Coronary artery (tissue), 2 donors: ENCODE measurements at places on chromosomes 12 and 14.
A peak's percentile ranks its signal among the peaks of the same experiment; 100 is the strongest.

DNA sequence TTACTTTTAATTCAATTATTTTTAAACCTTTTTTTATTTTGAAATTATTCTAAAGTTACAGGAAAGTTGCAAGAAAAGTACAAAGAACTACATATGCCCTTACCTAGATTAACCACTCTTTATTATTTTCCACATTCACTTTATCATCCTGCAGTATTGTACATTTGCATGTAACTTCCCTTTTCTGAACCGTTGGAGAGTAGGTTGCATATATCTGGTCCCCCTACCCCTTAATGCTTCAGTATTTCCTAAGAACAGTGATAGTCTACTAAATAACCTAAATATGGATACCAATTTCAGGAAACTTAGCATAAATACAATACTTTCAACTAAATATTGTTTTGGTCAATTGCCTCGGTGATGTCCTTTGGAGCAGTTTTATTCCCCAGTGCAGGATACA lies 15.0 kb downstream of the G2E3 start:
- no peak for DNase-seq

DNA sequence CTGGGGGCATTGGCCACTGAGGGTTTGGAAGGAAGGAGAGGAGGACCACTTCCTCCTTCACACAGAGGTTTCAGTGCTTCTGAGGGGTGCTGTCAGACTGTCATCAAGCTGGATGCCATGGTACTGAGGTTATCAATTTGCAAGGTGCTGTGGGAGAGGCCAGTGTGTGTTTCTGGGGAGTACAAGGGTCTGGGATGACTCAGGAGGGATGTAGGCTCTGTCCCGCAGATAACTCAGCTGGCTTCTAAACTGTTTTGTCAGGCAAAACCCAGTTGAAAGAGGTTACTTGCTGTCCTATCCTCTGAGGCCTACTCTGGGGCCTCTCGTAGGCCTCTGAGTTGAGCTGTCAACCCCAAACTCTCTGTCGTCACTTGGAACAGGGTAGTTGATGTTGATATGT lies 22.8 kb downstream of the ADCK1 start:
- no peak for DNase-seq

DNA sequence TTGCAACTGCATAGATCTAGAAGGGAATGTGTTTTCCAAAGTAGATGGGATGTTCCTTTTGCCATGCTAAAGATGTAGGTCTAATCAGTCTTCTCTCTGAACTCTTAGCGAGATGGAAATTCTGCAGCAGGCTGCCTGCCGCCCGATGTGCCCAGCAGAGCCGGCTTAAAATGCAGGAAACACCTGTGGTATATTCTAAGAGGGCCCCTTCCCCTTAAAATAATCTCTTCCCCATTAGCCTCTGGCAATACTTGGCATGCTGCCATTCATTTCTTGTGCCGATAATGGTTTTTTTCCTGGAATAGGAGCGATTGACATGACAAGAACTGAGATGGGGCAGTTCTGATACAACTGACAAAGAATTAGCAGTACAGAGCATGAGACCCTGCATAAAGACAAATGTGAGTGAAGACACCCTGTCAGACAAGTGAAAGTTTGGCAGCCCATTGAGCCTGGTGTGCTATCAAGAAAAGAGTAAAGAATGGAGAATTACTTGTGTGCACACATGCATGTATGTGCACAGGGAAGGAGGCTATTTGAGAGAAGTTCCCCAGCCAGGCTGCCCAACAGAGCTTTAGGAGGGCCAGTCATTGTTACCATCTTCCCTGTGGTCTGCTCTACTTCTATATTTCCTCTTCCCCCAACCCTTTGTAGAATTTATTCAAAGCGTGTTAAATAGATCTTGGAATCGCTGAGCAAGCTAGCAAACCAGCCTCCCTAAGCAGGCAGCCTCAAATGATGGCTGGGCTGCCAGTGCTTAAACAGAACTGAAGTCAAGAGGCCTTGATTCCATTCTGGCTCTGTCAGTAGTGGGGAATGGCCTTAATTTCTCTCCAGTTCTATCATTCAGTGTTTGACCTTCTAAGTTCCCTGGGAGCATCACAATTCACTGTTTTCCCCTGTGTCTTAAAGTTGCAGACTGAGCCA lies 29.6 kb upstream of the NTF3 start:
- DNase-seq = no peak

DNA sequence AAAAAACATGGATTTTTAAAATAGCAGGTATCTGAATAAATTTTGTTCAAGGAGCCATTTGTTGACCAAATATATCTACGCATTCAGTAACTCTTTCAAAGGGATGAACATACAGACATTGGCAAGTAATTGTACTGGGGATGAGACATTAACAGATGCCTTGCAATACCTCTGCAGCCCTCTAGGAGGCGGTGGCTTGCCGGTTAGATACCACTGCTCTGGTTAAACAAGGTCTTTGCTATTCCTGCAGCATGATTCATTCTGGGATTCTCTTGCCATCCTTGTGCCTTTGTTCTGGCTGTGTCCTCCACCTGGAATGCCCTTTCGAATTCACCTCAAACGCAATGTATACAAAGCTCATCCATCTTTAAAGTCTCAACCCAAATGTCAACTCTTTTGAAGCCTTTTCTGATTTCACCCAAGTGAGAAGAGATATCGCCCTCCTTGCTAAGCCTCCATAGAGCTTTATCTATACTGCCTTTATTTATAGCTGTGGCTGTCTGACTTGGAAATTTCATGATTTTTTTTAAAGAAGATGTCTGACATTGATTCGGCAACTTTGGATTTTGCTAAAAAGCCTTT lies 131.0 kb upstream of the SRRM4 start:
- DNase-seq = no peak

- DNase-seq = no peak
Measured at GRCh38 chr12:11927286-11927935, 143.3 kb upstream of the BCL2L14 start.

- no peak for DNase-seq
Measured at GRCh38 chr12:124281309-124281708, 13.6 kb upstream of the RFLNA start.

DNA sequence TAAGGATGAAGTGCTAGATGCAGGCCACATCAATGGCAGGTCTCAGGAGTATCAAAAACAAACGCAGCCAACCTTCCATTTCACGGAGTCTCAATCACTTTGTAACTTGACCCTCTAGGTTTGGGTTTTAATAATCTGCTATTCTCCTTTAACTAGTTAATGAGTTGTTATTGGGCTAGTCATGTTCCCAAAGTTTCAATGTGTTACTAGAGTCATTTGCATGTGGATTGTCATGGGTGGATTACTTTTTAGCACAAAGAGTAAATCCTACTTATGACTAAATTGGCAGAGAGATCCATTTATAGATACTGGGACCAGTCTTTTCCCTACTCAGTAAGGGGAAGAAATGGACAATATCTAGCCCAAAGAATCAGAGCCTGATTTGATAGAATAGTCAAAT lies 151.0 kb downstream of the BCAT1 start:
- no peak for DNase-seq

DNA sequence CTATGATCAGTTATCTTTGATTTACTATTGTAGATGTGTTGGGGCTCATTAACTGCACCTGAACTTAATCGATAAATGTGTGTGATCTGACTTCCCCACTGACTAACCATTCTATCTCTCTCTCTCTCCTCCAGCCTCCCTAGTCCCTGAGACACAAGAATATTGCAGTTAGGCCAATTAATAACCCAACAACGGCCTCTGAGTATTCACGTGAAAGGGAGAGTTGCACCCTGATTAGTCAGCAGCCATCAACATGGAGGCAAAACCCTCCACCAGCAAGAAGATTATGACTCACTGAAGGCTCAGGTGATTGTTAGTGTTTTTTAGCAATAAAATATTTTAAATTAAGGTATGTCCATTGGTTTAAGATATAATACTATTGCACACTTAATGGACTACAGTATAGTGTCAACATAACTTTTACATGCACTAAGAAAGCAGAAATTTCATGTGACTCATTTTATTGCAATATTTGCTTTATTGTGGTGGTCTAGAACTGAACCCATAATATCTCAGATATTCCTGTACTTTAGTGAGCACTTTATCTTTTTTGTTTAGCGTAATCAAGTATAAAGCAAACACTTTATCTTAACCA lies 77.1 kb upstream of the PTGDR start:
- no peak for DNase-seq

GRCh38 chr14:100048786-100049185 lies 16.4 kb upstream of the EVL start:
- DNase-seq = no peak

- no peak for DNase-seq
Measured at GRCh38 chr12:24226745-24227350, 277.4 kb upstream of the SOX5 start.

- DNase-seq = no peak
Measured at GRCh38 chr14:86442135-86442534, 912.2 kb downstream of the FLRT2 start.

DNA sequence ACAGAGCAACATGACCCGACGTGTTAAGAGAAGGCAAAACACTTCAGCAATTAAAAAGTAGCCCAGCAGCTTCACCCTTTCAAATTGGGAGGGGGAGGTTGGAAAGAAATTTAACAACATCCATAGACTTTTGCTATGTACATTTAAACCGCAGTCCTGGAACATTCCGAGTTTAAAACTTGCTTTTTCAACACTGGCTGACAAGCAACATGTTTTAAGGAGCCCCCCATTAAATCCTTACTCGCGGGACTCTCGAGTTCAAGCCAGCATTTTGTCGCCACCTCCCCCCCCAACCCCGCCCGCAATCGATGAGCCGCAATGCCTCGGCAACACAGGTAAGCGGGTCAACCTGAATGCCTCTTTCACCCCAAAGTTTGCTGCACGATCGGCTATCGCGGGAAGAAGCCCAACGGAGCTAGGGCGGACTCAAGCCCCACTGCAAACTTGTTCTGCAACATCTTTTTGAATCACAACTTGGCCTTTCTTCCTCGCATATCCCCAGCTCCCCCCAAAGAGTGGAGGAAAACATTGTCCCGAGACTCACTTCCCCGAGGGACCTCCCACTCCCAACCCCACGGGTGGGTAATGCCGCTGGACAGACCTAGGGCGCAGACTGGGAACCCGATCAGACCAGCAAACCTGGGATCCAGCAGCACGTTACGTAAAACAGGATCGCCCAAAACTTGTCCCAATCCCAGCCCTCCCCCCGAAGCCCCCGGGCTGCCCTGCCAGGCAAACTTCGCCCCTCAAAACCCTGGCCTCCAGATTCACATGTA lies 777 bp downstream of the ZFP36L1 start:
- DNase-seq = peak; percentile 83

DNA sequence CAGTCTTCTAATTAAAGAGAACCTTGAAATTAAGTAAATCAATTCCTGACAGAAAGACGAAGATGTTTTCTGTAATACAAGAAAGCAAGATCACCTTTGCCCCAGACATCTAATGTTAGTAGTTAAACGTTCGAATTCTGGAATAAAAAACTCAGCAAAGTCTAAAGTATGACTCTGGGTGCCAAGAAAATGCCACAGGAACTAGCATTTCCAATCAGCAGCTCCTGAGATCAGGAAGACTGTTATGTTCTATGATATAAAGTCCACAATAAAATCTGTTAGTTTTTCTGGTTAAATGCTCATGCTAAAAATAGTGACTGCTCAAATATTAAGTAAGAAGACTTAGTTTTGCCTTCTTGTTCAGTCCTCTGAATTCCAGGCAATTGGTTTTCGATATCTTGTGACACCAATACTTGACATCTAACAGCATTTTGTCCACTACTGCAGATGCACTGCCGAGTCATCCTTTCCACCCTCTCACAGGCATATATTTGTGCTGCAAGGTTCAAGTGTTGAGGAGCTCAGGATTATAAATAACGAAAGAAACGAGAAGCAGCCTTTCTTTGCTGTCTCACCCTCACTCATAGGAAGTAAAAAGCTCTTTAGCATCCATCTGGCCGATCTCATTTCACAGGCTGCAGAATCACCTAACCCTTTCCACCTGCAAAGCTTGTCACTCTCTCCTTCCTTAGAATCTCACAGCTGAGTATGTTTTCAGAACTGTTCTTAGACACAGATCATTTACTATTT lies 32.0 kb downstream of the SSH1 start:
- DNase-seq = no peak

DNA sequence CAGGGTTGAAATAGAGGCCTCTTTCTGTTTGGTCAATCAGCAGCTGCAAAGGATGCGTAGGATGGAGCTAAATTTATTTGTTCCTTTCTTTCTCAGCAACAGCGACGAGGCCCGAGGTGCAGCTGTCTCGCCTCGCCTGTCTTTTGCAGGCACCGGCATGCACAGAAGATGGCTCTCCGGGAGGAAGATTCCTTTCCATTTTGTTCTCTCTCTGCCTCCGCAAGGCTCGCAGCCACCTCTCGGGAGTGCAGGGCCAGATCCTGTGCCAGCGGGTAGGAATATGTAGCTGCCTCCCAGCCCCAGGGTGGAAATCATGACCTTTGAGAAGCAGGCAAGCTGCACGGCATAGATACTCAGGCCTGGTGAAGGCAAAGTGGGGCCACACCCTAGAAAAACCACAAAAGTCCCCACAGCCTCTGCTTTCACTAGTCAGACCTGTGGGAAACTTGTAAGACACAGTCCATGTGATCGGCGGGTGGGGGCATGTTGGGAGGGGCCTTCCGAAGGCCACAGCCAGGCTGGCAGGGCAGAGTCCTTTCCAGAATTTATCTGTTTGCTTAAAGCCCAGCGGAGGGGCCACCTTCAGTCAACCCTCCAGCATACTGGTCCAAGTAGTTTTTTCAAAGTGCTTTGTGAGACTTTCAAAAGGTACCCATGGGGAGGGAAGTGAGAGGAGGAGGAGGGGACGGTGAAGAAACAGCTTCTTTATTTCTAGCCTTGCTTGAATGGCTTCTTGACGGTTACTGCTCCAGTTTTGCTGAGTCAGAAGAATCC lies at the start of gene MAP1LC3B2:
MAP1LC3B2 (plus strand) TSS at position 220 of the 774 bp plus-strand sequence. CDS start 16,562 bp downstream, outside the sequence.
- no peak for DNase-seq

GRCh38 chr12:31727192-31727591 lies 1.6 kb downstream of the AMN1 start:
- DNase-seq = no peak

DNA sequence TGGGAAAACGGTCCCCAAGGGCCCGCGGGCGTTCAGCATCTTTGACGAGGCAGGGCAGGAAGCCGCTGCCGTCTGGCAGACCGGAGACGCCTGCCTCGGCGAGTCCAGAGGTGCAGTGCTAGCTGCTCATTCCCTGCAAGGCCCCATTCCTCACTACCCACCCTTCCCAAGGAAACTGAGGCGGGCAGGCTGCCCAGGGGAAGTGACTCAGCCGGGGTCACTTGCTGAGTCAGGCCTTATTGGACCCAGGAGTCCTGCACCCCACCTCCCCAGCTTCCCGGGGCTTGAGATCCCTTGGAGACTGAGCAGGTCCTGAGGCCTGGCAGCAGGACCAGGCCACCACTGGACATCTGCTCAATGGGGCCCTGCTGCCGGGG lies 3.7 kb downstream of the SH2B3 start:
- DNase-seq = no peak

- DNase-seq = no peak
Measured at GRCh38 chr12:128578045-128578444, 245.7 kb downstream of the SLC15A4 start.

GRCh38 chr12:49662998-49663843 lies 39.9 kb downstream of the PRPF40B start:
- DNase-seq = peak; percentile 83

DNA sequence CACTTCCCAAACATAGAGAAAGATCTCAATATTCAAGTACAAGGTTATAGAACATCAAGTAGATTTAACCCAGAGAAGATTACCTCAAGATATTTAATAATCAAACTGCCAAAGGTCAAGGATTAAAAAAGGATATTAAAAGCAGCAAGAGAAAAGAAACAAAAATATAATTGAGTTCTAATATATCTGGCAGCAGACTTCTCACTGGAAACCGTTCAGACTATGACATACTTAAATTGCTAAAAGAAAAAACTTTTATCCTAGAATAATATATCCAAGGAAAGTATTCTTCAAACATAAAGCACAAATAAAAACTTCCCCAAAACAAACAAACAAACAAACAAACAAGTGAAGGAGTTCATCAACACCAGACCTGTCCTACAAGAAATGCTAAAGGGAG lies 92.4 kb downstream of the FSCB start:
- DNase-seq = no peak

- no peak for DNase-seq
Measured at GRCh38 chr12:85089792-85090191, 53.6 kb downstream of the LRRIQ1 start.
